ENCODE measurements at places on chromosomes 11 and 22.

- no peak for DNase-seq
Measured at GRCh38 chr11:109644152-109644551, 222.2 kb downstream of the C11orf87 start.

DNA sequence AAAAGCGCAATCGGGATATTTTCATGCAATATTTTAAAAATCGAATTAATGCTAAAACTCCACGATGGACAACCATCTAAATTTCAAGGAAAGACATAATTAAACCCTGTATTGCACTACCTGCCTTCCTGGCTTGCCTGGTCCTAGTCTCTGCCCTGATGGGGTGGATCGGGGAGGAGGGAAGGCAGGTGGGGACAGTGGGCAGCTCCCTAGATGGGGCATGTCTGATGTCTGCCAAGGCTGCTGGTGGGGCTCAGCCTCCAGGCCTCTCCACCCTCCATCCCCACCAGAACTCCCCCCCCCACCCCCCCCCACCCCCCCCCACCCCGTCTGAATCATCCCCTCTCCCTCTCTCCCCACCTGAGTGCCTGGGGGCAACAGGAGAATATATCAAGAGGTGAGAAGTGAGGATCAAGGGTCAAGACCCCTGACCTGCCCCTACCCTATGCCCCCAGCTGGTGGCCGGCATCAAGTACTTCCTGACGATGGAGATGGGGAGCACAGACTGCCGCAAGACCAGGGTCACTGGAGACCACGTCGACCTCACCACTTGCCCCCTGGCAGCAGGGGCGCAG is 650 bp downstream of the CST6 start:
- DNase-seq: no peak

GRCh38 chr11:121463689-121464335 is 11.0 kb upstream of the SORL1-AS1 start:
- no peak for DNase-seq

DNA sequence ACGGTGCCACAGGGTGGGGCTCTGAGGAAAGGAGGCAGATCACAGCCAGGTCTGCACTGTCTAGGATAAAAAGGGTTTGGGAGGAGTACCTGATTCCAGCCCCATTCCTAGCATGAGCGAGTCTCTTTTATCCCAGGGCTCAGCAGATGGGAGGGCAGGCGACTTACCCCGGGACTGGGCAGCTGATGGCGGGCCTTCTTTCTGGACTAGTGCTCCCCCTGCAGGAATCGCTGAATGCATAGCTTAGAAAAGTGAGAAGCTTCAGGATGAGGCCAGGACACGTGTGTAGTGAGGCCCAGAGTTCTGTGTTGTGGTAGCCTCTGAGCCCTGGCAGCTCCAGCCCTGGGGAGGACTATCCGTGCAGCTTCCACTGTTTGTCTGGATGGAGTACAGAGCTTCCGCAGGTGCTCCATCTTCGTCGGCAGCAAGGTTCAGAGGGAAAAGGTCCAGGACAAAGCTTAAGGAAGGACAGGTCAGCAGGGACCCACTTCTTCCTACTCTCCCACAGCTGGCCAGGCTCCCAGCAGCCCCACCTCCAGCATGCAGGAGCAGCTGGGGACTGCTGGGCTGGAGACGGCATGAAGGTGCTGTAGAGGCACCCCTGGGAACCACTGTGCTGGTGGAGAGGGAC is 30.4 kb downstream of the COMMD9 start:
- DNase-seq: peak; percentile 7

GRCh38 chr11:14773755-14774154 is 118.3 kb downstream of the CYP2R1 start:
- no peak for DNase-seq

GRCh38 chr22:27984001-27984695 is 65.1 kb upstream of the PITPNB start:
- no peak for DNase-seq

- DNase-seq: no peak
Measured at GRCh38 chr22:25475257-25476022, 89.0 kb upstream of the GRK3 start.

- no peak for DNase-seq
Measured at GRCh38 chr22:43085658-43086606, 3.3 kb downstream of the TTLL1 start.

- no peak for DNase-seq
Measured at GRCh38 chr22:44963832-44964721, 45.7 kb downstream of the PHF21B start.

Data from CD4-positive, alpha-beta T cell treated with Interleukin-17A for 4 hours (primary cell).